ENCODE measurements at places on chromosomes 3 and 15.

- no peak for DNase-seq
These were observed 31.2 kb upstream of the RIOX2 start for GRCh38 chr3:98003306-98003969.

DNA sequence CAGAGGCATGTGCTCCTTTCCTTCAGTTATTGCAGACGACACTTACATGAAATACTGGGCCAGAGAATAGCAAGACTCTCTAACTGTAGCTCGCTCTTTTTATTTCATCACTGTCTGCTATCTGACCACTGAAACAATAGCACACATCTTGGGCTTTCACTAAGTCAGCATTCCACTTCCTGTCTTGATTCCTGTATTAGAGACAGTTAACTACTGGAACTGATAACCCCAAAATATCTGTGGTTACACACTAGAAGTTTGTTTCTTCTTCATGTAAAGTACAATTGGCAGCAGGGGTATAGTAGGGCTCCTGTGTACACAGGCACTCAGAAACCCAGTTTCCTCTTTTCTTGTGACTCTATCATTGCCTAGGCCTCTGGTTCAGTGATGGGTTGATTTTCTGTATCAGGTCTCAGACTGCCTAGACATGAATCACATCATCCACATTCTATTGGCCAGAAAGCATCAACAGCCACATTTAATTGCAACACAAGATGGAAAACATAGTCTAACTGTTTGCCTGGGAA, 230.2 kb upstream of the CD96 start:
- no peak for DNase-seq

- DNase-seq = no peak
These were observed 95.3 kb downstream of the ITPR1 start for GRCh38 chr3:4588466-4588865.

- no peak for DNase-seq
These were observed 22.0 kb upstream of the ZCWPW2 start for GRCh38 chr3:28326458-28326926.

DNA sequence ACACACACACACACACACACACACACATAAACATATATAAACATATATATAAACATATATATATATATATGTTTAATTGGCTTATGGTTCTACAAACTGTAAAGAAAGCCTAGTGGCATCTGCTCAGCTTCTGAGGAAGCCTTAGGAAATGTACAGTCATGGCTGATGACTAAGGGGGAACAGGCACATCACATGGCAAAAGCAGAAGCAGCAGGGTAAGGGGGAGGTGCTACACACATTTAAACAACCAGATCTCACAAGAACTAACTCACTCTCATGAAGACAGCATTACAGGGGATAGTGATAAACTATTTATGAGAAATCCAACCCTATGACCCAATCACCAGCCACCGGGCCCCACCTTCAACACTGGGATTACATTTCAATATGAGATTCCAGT, 922.9 kb downstream of the SI start:
- DNase-seq = no peak

DNA sequence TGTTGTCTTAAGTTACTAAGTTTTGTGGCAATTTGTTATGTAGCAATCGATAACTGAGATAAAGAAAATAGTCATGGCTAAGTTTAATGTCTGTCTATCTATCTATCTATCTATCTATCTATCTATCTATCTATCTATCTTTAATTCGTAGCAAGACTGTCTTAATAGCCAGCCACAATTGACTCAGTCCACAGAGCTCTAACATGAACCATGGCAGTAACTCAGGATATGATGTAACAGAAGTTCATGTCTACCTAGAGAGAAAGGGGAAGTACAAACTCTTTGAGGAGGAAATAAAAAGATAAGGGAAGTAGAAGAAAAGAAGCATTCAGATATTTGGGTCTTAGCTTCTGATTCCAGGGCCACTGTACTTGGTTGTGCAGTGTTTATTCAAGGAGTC, 61.5 kb upstream of the FNDC3B start:
- DNase-seq = no peak

- no peak for DNase-seq
These were observed 45.7 kb upstream of the STT3B start for GRCh38 chr3:31486865-31487533.

GRCh38 chr15:27673766-27674445, 425.2 kb downstream of the OCA2 start:
- no peak for DNase-seq

DNA sequence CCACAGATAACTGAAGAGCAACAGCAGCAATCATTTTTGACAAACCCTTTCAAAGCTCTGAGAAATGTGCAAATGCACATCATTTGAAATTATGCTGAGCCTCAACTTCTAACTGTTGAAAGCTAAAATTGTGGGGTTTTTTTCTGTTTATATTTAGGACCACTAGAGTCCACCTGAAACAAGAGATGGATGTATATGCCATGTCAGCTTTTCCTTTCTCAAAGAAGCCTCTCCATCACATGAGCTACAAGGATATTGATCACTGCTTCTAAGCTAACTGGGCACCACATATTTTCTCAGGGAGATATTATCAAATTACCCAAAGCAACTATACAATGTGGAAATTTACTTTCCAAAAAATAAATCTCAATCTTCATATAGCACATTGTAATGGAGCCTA, 498.6 kb upstream of the ZNF385D start:
- no peak for DNase-seq

GRCh38 chr3:64495781-64496334, 191.9 kb downstream of the ADAMTS9 start:
- no peak for DNase-seq

DNA sequence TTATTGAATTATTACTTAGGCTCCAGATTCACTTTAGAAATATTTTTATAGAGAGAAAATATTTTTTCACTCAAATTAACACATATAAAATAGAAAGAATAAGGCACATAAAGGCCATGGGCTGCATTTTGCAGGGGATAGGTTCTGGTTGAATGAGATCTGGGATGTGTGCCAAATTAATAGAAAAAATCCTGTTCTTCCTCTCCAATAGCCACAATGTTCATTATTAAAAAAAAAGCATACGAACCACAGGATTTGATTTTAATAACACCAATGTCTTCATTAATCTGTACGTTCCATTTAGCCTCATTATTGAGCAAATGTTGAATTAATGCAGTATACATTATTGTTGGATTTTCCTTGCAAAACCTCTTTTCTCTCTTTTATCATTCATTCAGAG, 622.8 kb upstream of the AGTR1 start:
- no peak for DNase-seq

DNA sequence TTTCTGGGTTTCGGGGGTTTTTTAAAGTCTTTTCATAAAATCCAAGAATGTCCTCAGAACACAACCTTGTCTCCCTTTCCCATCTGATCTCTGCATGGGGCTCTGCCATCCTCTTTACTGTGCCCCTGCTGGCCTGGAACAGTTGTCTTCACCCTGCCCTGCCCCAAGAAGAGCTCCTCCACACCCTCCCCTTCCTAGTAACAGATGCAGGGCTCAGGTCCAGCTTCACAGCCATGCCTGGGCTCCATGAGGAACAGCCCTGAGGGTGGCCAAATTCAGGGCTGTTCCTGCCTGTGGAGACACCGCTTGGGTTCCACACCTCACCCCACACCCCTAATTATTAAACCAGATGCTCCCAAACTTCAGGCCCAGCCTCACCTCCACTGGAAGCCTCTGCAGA, 12.9 kb upstream of the ULK3 start:
- DNase-seq = no peak

DNA sequence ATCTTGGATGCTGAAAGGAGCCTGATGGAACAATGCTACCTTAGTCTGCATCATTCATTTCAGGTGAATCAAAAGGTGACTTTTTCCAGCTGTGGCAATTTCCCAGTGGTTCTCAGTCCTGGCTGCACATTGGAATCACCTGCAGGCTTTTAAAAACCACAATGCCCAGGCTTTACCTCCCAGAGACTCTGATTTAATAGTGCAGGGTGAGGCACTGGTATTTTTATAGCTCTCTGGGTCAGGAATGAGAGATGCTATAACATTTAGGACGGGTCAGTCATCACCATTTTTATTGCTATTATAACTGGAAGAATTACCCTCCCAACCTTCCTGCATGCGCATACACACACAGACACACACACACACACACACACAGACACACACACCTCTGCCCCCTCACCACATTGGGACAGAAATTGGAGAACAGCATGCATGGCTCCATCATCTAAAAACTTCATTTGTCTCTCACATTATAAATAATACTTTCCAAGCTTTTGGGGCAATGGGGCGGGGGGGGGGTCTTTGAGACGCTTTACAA, 41.1 kb downstream of the LARP6 start:
- no peak for DNase-seq

DNA sequence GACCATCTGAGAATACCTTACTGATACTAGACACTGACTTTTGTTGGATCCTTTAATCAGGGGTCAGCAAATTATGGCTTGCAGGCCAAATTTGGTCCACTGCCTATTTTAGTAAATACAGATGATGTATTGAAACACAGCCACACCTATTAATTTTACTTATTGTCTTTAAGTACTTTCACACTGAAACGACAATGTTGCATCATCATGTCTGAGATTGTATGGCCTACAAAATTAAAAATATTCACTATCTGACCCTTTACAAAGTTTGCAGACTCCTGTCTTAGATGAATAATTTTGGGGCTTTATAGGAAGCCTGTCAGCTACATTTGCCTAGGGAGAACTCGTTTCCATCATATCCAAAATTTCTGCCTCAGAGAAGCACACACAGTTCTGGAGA, 503.2 kb upstream of the TGFBR2 start:
- DNase-seq = no peak

- DNase-seq = no peak
These were observed 231.6 kb upstream of the GOLGA6L4 start for GRCh38 chr15:84003791-84004503.

- no peak for DNase-seq
These were observed 27.3 kb upstream of the NMB start for GRCh38 chr15:84685304-84685703.

DNA sequence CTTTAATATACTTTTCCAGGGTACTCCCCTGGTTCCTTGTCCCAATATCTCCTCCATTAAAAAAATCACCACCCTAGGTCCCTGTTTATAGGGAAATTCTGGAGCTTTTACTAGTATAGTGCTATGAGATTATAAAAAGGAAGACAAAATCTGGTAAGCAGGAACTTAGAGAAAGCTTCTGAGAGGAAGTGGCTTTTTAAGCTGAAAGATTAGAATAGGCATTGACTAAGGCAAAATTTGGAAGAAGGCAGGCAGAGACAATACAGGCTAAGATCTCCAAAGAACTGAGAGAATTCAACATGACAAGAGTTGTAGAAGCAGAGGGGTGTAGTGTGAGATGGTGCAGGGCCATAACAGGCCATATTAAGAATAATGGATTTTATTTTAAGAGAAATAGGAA, 25.8 kb downstream of the SGO1 start:
- DNase-seq = no peak

- DNase-seq = no peak
These were observed 370.9 kb downstream of the GABRG3 start for GRCh38 chr15:27341780-27342343.

DNA sequence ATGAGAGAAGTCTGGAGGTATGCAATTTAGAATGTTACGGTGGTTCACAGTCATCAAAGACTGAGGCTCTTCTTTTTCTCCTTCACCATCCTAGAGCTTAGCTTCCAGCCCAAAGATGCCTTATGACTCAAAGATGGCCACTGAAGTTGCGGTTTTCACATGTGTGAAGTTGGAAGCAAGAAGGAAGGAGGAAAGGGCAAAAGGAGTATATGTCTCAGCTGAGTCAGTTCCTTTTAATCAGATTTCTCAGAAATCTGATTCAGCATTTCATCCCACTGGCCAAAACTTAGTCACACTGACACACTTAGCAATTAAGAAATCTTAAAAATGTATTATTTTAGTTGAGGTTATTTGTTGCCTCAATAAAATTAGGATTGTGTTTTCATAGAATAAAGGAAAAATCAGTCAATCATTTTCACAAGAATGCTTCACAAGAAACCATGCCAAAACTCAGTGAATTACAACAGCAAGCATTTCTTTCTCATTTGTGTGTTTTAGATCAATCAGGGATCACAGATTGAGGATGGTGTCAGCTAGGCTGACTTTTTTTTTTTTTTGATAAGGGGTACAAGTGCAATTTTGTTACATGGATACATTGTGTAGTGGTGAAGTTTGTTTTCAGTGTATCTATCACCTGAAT, 211.1 kb upstream of the GADL1 start:
- no peak for DNase-seq

GRCh38 chr3:27556887-27557286, 72.7 kb upstream of the SLC4A7 start:
- DNase-seq = no peak

GRCh38 chr3:164470471-164470870, 607.8 kb downstream of the SI start:
- no peak for DNase-seq

DNA sequence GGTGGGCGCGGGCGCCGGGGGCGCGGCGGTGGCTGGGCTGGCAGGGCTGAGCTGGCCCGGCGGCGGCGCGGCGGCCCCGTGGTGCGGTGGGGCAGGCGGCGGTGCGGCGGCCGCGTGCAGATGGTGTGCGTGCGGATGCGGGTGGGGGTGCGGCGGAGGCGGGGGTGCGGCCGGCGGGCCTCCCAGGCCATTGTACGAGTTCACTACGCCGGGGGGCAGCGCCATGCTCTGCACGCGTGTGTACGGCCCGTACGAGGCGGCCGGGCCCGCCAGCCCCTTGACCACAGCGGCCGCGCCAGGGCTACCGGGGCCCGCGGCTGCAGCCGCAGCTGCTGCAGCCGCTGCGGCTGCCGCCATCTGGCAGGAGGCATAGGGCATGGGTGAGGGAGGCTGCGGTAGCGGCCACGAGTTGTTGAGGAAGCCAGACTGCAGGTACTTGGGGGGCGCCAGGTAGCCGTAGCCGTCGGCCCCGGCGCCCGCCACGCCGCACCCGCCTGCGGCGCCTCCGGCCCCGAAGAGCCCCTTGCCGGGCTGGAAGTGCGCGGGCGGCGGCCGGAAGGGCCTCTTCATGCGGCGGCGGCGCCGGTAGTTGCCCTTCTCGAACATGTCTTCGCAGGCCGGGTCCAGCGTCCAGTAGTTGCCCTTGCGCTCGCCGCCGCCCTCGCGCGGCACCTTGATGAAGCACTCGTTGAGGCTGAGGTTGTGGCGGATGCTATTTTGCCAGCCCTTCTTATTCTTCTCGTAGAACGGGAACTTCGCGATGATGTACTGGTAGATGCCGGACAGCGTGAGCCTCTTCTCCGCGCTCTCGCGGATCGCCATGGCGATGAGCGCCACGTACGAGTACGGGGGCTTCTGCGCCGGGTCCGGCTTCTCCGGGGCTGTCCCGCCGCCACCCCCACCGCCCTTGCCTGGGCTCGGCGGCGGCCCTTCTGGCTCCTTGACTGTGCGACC, 951 bp downstream of the FOXL2 start:
- peak; percentile 73 for DNase-seq

Data from right kidney (tissue), 9 donors.